ENCODE measurements at places on chromosomes 1 and 21.

DNA sequence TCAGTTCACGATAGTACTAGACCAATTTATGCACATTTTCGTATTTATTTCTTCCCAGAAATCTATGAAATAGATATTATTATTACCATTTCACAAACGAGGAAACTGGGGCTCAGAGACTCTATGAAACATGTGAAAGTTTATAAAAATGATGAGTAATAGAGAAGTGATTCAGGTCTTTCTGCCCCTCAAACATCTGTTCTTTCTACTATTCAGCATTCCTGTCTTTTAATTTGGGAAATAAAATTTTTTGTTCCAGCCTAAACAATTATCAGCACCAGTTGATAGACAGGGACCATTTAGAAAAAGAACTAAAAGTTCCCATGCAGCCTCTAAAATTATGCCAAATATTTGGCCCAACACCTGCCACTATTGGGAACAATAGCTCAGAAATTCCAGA, 585.1 kb downstream of the PTPRC start:
- DNase-seq, result no peak

DNA sequence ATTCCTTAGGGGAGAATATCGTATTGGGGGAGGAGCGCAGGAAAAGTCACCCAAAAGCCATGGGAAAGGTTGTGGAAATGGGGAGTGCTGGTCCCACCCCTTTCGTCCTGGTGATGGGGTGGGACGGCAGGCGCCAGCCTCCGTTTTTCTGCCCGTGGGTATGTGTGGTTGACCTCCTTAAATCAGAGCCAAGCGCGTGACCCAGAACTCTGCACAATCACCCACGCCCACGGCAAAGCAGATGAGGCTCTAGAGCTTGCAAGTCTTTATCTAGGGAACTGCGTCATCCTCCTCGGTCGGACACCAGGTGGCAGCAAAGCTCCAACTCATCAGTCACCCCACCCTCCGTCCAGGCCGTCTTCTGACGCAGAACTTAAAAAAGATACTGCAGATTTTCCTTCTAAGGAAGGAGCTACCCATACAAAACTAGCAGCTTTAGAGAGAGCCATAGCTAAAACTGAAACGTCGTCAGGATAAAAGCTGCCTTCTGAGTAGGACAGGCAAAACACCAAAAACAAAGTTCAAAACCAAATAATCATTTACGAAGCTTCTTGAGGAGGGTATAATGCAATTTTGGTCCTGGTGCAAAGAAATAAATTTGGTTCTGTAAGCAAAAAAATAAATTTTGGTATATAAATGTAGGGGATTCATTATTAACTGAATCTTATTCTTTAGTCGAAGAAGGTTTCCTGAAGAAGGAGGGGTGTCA, 62.0 kb downstream of the TBX19 start:
- DNase-seq, result peak; percentile 90

GRCh38 chr1:200302192-200302920, 107.5 kb downstream of the ZNF281 start:
- peak; percentile 35 for DNase-seq

DNA sequence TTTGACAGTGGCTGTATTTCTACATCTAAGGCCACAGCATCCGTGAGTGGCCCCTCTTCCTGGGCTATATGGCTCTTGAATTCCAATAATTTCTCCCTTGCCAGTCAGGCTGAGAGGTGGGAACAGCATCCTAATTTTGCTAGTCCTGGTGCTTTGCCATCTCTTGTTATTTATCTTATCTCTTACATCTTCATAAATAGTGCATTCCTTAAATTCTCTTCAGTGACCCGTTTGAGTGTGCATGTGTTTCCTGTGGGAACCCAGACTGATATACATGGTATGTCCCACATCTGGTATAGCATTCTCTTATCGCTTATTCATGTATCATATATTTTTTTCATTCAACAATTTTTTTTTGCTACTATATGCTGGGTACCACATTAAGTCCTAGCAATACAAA, 9.9 kb downstream of the S100A11 start:
- DNase-seq, result no peak

- no peak for DNase-seq
Observed at GRCh38 chr1:117825414-117825813, 104.0 kb downstream of the GDAP2 start.

DNA sequence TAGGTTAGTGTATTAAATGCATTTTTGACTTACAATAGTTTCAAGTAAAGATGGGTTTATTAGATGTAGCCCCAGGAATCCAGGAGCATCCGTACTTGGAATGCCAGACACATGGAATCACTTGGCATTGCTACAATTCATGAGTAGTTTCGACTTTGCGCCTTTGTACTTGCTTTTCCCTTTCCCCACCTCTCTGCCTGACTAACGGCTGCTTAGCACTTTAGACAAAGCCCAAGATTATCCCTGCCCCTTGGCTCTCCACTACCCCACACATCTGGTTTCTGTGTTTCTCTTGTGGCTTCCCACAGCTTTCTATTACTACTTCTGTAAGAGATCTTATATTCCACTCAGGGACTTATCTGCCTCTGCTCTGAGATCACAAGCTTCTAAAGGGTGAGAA, 397.7 kb upstream of the POU3F1 start:
- DNase-seq, result no peak

DNA sequence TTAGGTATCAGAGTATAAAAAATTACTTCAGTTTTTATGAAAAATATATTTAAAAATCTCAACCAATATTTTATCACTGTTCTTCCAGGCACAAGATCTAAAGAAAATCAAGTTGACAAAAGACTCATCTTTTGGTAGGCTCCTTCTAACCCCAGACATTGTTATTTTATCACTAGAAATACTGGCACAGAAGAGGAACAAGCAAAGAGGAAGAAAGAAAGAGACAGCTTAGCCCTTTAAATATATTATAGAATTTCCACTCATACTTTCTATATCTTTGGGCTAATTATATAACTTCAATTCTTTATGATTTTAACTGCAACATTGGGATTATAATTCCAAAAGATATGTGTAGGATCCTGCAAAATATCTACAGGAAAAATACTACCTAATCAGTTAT, 32.4 kb downstream of the SPTA1 start:
- DNase-seq, result no peak

DNA sequence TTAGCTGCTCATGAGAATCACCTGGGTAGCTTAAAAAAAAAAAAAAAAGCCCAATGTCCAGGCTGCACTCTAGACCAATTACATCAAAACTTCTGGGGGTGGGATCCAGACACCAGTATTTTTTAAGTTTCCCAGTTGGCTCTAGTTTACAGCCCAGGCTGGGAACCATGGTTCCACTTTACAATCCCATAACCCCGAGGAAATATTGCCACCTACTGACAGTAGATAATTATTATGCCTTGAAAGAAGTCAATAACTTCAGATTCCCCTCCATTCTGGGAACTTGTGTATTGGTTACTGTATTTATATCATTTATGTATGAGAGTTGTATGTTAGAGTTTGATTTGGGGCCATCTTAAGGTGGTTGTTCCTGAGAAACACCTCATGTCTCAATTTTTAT, 100.2 kb downstream of the SPATA46 start:
- DNase-seq, result peak; percentile 44

DNA sequence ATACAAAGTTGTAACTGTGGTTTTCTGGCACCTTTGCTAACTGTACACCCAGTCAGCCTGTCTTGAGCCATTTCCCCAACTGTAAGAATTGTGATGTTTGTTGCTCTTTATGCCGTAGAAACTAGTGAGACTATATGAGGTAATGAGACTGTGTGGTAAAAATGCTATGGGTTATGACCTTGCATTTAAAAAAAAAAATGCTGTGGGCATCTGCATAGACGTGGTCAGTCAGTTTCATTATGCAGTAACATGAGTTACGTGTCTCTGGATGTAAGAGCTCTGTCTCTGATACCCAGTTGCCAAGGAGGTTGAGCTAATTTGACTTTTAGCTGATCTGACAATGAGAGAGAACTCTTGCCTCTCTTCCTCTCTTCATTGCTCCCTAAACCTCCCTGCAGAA, 80.6 kb upstream of the LAMC2 start:
- no peak for DNase-seq

- DNase-seq, result no peak
Observed at GRCh38 chr1:23984417-23985186, 4.5 kb upstream of the SRSF10 start.

DNA sequence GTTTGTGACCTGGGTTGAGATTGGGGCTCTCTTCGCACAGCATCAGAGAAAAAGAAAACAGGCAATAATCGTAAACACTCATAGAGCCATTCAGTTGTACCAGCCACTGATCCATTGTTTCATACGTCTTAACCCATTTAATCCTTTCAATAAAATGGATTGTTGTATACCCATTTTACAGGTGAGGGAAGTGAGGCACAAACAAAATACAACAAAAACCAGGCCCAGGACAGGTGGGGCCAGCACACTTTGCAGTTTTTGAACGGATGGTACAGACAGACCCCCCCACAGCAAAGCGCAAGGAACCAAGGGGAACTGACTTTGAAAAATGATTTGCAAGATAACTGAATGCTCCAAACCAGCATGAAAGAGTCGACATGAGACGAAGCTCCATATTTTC, 4.3 kb upstream of the FHAD1 start:
- DNase-seq, result no peak

- DNase-seq, result no peak
Observed at GRCh38 chr1:12587981-12588640, 29.9 kb downstream of the DHRS3 start.

GRCh38 chr1:87167157-87167789, 161.4 kb upstream of the LMO4 start:
- no peak for DNase-seq

GRCh38 chr1:44238660-44239059, 25.4 kb downstream of the DMAP1 start:
- DNase-seq, result no peak

DNA sequence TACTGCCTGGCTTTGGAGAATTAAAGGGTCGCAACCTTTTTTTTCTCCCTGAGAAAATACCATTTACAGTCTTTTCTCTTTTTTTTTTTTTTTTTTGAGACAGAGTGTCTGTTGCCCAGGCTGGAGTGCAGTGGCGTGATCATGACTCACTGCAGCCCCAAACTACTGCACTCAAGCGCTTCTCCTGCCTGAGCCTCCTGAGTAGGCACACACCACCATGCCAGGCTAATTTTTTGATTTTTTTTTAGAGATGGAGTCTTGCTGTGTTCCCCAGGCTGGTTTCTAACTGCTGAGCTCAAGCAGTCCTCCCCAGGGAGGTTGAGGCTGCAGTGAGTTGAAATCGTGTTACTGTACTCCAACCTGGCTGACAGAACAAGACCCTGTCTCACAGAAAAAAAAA, 24.6 kb downstream of the UBE4B start:
- DNase-seq, result no peak

DNA sequence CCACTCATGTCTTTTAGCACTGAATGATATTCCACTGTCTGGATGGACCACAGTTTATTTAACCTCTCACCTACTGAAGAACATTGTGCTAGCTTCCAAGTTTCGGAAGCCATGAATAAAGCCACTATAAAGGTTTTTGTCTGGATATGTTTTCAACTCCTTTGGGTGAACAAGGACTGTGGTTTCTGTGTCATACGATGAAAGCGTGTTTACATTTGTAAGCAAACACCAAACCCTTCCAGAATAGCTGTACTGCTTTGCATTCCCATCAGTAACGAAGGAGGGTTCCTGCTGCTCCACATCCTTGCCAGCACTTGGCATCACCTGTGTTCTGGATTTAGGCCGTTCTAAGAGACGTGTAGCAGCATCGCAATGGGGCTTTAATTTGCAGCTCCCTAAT, 10.7 kb upstream of the ARHGEF16 start:
- DNase-seq, result no peak
